ENCODE measurements at places on chromosomes 7 and 10.
A peak's percentile ranks its signal among the peaks of the same experiment; 100 is the strongest.

GRCh38 chr7:26292768-26293560, 1.3 kb downstream of the SNX10 start:
- DNase-seq: no peak

DNA sequence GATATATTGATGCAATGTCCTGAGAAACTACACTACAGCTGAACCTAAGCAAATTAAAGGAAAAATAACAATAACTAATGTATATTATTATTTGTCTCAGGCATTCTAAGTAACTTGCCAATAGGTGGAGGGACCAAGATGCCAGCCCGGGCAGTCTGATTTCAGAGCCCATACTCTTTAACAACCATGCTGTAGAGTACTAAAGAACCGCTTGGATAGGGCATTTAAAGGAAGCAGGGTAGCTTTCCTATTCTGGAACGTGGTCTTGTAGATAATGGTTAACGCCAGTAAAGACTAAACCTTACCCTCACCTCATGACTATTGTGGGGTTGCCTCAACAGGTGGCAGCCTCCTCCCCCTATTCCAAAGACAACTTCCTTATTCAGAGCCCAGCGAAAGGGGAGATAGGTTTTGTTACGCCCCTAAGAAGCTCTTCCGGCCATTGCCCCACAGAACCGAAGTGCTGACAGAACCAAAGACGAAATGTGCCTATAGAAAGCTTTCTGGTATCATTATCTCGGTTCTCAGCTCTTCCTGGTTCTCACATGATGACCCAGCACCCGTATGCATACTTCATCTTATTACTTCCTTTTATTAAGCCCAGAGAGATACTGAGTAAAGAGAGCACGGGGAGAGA, 707 bp upstream of the C1GALT1 start:
- DNase-seq: peak; percentile 89

DNA sequence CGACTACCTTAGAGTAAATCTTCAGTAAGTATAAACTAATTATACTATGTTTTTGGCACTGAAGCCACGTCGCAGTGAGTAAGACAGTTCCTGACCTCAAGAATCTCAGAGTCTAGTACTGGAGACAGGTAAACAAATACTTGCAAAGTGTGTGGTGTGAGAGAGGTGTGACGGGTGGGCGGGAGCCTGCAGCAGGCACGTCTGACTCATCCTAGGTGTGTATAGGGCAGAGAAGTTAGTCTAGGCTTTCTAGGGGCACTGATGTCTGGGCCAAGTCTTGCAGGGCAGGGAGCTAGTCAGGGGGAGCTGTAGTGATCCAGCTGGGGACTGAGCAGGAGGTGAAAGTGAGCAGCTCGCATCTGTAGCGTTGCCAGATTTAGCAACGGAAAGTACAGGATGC, 35.9 kb upstream of the SFTPD start:
- peak; percentile 25 for DNase-seq

- DNase-seq: peak; percentile 56
Measured at GRCh38 chr7:156473476-156474240, 166.9 kb upstream of the RNF32 start.

- no peak for DNase-seq
Measured at GRCh38 chr7:46814516-46815250, 767.2 kb downstream of the TNS3 start.

- no peak for DNase-seq
Measured at GRCh38 chr7:50470250-50471163, 20.4 kb upstream of the FIGNL1 start.

DNA sequence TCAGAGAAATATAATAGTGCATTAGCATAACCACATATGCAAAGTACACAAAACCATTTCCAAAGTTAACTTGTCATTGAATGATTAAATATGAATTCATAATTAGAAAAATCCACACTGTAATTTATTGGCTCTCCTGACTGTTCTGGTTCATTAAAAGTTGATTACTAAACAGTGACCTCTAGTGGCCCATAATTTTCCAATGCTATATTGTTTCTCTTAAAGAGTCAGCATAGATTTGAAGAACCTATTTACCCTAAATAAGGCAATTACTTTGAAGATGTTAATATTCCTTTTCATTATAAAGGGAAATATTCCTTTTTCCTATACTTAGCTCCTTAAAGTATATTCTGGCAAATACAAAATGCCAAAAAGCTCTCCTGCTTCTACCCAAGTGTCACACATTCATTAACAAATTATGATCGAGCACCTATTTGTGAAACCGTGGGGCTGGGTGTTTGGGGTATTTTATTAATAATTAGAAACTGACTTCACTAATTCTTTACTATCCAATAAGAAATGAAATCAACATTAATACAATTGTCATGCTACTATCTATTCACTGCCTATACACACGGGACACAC, 86.2 kb downstream of the HIBADH start:
- DNase-seq: peak; percentile 75

All from stomach (tissue), 19 donors.